ENCODE measurements at places on chromosomes 1 and 21.
A peak's percentile ranks its signal among the peaks of the same experiment; 100 is the strongest.

DNA sequence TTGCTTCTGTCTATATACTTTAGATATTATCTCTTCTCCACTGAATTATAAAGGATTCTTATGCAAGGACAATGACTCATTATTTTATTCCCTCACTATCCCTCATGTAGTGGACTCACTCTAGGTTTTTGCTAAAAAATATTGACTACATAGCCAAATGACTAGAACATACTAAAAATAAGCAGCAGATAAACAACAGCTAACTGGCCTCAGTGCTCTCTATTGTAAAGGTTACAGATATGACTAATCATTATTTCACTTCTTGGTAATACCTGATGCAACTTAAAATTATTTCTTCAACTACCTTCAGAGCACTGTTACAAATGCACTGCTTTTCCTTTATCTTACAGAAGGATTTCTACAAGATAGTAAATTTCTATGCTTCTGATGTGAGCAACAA is 147.6 kb upstream of the DEPDC1 start:
- H3K4me3 ChIP-seq = no peak overlapping the region
- H3K36me3 ChIP-seq = no peaks in the 10 kb centered on the region
- DNase-seq = no peak
- H3K4me1 ChIP-seq = no peaks in the 10 kb centered on the region
- H3K27ac ChIP-seq = no peak overlapping the region

- H3K27ac ChIP-seq = no peak overlapping the region
- no peak for DNase-seq
- no peak overlapping the region for H3K4me3 ChIP-seq
- no peaks in the 10 kb centered on the region for H3K4me1 ChIP-seq
Observed at GRCh38 chr21:40840401-40841125, 6.4 kb downstream of the DSCAM start.

GRCh38 chr1:168121401-168122011 is 15.2 kb downstream of the GPR161 start:
- H3K36me3 ChIP-seq = no peaks in the 10 kb centered on the region
- H3K27ac ChIP-seq = no peak overlapping the region
- peak; percentile 34 for DNase-seq

DNA sequence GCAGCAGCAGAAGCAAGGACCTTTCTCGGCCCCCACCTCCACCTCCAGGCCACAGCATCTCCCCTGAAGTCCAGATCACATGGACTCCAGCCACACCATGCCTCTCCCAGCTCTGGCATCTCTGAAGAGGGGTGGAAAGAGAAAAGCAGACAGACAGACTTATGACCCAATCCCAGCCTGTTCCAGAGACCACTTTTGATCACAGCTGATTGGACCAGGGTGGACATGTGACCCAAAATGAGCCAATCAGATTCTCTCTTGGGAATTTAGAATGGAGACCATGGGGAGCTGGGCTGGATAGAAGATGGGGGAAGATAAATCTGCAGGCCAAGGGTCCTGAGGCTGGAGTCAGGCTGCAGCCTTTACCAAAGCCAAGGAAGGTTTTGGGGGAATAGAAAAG is 16.4 kb downstream of the HTR1D start:
- DNase-seq = no peak
- no peaks in the 10 kb centered on the region for H3K4me1 ChIP-seq
- no peak overlapping the region for H3K27ac ChIP-seq
- H3K36me3 ChIP-seq = no peaks in the 10 kb centered on the region

- no peak overlapping the region for H3K27ac ChIP-seq
- no peaks in the 10 kb centered on the region for H3K4me1 ChIP-seq
- no peak for DNase-seq
- no peaks in the 10 kb centered on the region for H3K36me3 ChIP-seq
Observed at GRCh38 chr1:206915030-206915735, 6.6 kb downstream of the FCMR start.

- no peak overlapping the region for H3K27ac ChIP-seq
- H3K4me1 ChIP-seq = no peaks in the 10 kb centered on the region
- no peak overlapping the region for H3K4me3 ChIP-seq
- DNase-seq = no peak
Observed at GRCh38 chr21:30332681-30333080, 4.8 kb downstream of the KRTAP27-1 start.

DNA sequence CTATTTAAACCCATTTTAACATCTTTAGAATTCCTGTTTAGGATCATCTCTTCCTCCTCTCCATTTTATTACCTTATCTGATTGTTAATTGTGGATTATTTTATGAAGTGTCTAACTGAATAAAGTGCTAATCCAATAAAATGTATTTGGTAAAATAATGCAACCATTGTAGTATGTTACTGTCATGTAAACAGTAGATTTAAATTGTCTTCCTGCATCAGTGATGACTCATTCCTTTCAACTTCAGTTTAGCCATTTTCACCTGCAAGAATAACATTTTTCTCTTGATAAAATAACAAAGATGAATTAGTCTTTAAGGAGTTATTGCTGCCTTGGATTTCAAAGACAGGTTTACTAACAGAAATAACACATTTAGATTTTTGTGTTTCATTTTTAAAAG is 5.4 kb downstream of the PPP2R5A start:
- peaks cover 8% of the 10 kb centered on the region for H3K4me1 ChIP-seq
- H3K4me3 ChIP-seq = no peak overlapping the region
- no peak overlapping the region for H3K27ac ChIP-seq
- no peaks in the 10 kb centered on the region for H3K27me3 ChIP-seq
- no peak for DNase-seq

- H3K27ac ChIP-seq = no peak overlapping the region
- H3K4me3 ChIP-seq = no peak overlapping the region
- H3K4me1 ChIP-seq = no peaks in the 10 kb centered on the region
Observed at GRCh38 chr1:42533101-42533863, 70.2 kb downstream of the CCDC30 start.

GRCh38 chr1:176338877-176339276 is 124.1 kb upstream of the PAPPA2 start:
- no peak overlapping the region for H3K27ac ChIP-seq
- no peaks in the 10 kb centered on the region for H3K27me3 ChIP-seq
- no peak for DNase-seq
- no peaks in the 10 kb centered on the region for H3K4me1 ChIP-seq
- H3K4me3 ChIP-seq = no peak overlapping the region
- H3K36me3 ChIP-seq = no peaks in the 10 kb centered on the region

DNA sequence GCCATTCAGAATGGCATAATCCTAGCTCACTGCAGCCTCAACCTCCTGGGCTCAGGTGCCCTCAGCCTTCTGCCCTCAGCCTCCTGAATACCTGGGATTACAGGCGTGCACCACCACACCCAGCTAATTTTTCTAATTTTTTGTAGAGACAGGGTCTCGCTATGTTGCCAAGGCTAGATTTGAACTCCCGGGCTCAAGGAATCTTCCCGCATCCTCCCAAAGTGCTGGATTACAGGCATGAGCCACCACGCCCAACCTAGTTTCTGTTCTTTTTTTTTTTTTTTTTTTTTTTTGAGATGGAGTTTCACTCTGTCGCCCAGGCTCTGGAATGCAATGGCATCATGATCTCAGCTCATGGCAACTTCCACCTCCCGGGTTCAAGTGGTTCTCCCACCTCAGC is 108.9 kb downstream of the LACTBL1 start:
- H3K27me3 ChIP-seq = no peaks in the 10 kb centered on the region
- no peak overlapping the region for H3K27ac ChIP-seq
- H3K4me1 ChIP-seq = no peaks in the 10 kb centered on the region
- H3K4me3 ChIP-seq = no peak overlapping the region
- DNase-seq = no peak

DNA sequence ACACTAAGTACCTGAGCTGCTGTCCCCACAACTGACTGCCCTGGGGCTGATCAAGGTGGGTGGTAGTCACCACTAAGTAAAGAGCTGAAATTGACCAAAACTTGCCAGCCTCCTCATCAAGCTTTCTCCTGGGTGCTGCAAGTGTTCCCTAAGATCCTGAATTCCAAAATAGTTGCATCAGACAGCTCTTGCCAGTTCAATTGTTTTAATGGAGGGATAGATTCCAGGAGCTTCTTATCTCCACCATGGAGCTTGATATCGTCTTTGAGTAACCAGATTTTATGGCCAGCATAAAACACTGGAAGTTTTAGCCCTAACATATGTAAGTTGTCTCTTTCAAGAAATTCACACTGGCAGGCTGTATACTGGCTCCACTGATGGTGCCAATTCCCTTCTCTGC is 90.3 kb downstream of the NID1 start:
- H3K36me3 ChIP-seq = peaks cover 30% of the 10 kb centered on the region
- H3K27ac ChIP-seq = no peak overlapping the region
- H3K4me3 ChIP-seq = no peak overlapping the region
- no peaks in the 10 kb centered on the region for H3K4me1 ChIP-seq
- H3K27me3 ChIP-seq = no peaks in the 10 kb centered on the region

GRCh38 chr21:20789729-20790500 is 208.3 kb upstream of the NCAM2 start:
- H3K27ac ChIP-seq = no peak overlapping the region
- H3K27me3 ChIP-seq = no peaks in the 10 kb centered on the region
- H3K4me1 ChIP-seq = no peaks in the 10 kb centered on the region
- no peak overlapping the region for H3K4me3 ChIP-seq
- DNase-seq = no peak
- H3K36me3 ChIP-seq = no peaks in the 10 kb centered on the region

GRCh38 chr1:234558330-234558836 is 51.6 kb downstream of the IRF2BP2 start:
- no peak overlapping the region for H3K27ac ChIP-seq
- peaks cover 10% of the 10 kb centered on the region for H3K4me1 ChIP-seq
- no peak for DNase-seq
- H3K27me3 ChIP-seq = no peaks in the 10 kb centered on the region
- H3K36me3 ChIP-seq = no peaks in the 10 kb centered on the region
